ENCODE measurements at places on chromosomes 7 and 10.

DNA sequence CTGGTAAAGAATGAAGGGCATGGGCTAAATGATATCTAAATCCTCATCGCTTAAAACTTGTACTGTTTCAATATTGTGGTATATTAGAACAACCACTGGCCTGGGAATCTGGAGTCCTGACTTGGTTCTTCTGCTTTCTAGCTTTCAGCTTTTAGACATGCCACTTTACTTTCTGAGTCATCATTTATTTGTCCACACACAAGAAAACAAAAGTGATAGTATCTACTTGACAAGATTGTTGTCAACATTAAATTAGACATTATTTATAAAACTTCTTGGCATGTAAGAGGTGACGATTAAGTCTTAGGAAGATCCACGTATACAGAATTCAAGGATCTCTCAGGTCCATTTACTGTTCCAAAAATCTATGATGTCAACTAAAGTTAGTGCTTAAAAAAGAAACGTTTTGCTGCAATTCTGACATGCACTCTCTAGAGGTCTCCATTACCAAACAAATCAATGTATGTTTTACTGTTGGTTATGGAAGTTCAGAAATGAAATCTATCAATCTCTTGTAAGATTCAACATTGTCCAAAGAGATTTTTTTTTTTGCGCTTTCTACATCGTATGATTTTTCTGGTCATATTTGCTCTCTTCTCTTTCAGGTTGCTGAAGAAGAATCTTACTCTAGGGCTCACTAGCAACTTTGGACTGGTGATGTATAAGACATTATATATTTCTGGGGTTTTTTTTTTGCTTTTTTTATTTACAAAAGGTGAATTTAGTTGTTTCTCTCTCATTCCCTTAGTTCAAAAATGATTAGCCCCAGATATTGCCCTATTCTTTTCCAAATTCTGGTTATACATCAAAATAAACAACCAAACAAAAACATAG is 53.6 kb upstream of the DYNC1I1 start:
- H3K4me1 ChIP-seq, result no peaks in the 10 kb centered on the region
- no peak overlapping the region for H3K27ac ChIP-seq
- no peak for DNase-seq
- no peaks in the 10 kb centered on the region for H3K27me3 ChIP-seq

DNA sequence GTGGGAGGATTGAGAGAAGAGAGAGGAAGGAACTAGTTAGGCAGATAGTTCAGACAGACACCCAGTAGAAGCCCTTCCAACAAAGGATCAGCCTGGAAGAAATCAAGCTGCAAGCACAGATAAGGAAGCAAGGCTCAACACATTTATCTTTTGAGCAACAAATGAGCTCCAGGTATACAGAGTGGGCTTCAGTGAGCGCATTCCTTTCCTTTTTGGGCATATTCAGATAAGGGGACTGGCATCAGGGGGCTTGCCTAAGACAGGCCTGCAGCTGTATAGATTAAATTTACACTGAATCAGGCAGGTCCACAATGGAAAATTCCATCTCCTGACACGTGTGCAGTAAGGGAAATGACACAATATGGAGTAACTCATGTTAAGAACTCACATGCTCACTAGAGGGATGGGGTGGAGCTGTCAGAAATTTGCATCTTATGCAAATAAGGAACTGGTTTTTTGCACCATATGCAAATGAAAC is 147.2 kb downstream of the AKR1D1 start:
- H3K27me3 ChIP-seq, result peaks cover 3% of the 10 kb centered on the region
- no peak for DNase-seq
- no peaks in the 10 kb centered on the region for H3K36me3 ChIP-seq
- no peaks in the 10 kb centered on the region for H3K4me1 ChIP-seq
- no peak overlapping the region for H3K4me3 ChIP-seq
- no peak overlapping the region for H3K27ac ChIP-seq

GRCh38 chr7:108771853-108772252 is 202.2 kb downstream of the DNAJB9 start:
- no peak overlapping the region for H3K4me3 ChIP-seq
- H3K4me1 ChIP-seq, result no peaks in the 10 kb centered on the region
- no peaks in the 10 kb centered on the region for H3K27me3 ChIP-seq
- H3K36me3 ChIP-seq, result no peaks in the 10 kb centered on the region

GRCh38 chr10:16009785-16010184 is 149.5 kb upstream of the MINDY3 start:
- no peak overlapping the region for H3K27ac ChIP-seq
- no peaks in the 10 kb centered on the region for H3K4me1 ChIP-seq
- no peaks in the 10 kb centered on the region for H3K36me3 ChIP-seq
- no peak overlapping the region for H3K4me3 ChIP-seq
- H3K27me3 ChIP-seq, result no peaks in the 10 kb centered on the region
- DNase-seq, result no peak
